Natural killer cell (primary cell): ENCODE measurements at places on chromosomes 6 and 20. TPM values are rescaled to one million over a fixed set of nuclear protein-coding genes. Genes with fewer than 3 reads are reported as not detected.

DNA sequence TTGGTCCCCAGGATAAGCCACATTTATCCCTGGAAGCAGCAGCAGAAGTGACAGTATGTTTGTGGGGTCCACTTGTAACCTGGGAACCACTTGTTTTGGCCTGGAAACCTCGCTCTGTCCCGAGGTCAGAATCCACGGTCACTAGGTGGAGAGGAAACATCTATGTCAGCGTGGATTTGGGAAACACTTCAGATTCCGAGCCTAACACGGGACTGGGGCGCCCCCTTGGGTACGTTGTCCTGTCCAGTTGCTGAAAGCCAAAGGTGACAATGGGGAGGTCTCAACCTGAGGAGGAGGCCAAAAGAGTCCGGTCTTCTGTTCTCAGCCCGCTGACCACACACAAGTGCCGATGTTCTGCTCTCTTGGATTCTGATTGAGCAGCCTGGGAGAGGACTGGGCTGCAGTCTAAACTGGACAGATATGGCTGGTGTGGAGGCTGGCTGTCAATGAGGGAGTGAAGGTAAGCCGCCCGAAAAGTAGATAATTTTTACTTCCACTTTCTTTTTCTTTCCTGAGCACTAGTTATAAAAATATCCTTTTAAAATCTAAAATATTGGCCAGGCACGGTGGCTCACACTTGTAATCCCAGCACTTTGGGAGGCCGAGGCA is 4.9 kb upstream of the ZFP57 start:
- no peaks in the 10 kb centered on the region for H3K27me3 ChIP-seq
- H3K36me3 ChIP-seq: no peaks in the 10 kb centered on the region
- no peak overlapping the region for H3K27ac ChIP-seq
- H3K4me3 ChIP-seq: no peak overlapping the region

RRP36 gene
- 33.1 TPM for total RNA-seq

- no peaks in the 10 kb centered on the region for H3K36me3 ChIP-seq
- no peak for DNase-seq
- H3K4me1 ChIP-seq: no peaks in the 10 kb centered on the region
- peak overlapping the region; percentile 54 for H3K27ac ChIP-seq
- no peak overlapping the region for H3K4me3 ChIP-seq
- H3K27me3 ChIP-seq: no peaks in the 10 kb centered on the region
Observed at GRCh38 chr6:32608362-32608761, 18.7 kb upstream of the HLA-DRB1 start.

DNA sequence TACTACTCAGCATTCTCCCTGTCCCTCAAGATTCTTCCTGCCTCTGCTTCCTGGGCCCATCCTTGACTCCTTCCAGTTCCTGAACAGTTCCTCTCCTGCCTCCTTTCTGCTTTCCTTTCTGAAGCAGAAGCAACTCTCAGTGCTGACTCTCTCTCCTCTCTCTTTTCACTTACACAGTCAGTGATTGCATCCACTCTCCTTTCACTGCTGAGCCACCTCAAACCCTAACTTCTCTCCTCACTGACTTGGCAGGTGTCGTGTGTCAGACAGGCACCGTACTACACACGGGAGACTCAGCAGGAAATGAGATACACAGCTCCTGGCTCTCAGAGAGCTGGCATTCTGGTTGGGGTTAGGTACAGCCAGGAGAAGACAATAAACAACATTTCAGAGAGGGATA is 5.6 kb downstream of the ABHD16A start:
- no peak overlapping the region for H3K4me3 ChIP-seq
- H3K27ac ChIP-seq: no peak overlapping the region
- H3K36me3 ChIP-seq: peaks cover 51% of the 10 kb centered on the region
- H3K27me3 ChIP-seq: no peaks in the 10 kb centered on the region
- no peak for DNase-seq
- peaks cover 19% of the 10 kb centered on the region for H3K4me1 ChIP-seq

DNA sequence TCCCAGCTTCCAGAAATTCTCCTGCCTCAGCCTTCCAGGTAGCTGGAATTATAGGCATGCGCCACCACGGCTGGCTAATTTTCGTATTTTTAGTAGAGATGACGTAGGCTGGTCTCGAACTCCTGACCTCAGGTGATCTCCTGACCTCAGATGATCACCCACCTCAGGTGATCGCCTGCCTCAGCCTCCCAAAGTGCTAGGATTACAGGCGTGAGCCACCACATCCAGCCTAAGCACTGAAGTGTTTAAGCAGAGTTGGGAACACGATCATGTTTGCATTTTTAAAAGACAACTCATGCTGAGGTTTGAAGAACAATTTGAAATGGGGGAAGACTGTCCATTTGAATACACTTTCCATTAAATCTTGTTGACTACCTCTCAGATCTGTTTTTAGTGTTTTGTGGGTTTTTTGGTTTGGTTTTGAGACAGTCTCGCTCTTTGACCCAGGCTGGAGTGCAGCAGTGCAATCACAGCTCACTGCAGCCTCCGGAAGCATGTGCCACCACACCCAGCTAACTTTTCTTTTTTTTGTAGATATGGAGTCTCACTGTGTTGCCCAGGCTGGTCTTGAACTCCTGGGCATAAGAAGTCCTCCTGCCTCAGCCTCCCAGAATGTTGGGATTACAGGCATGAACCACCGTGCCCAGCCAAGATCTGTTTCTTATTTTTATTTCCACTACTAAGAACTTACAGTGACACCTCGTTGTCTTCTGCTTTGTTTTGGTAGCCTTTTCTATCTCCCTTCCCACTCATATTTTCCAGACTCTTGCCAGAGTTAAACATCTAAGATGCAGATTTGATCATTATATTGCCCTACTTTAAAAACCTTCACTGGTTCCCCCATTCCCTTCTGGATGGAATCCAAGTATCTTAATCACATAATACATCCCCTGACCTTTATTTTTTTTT is 5.5 kb downstream of the CASP8AP2 start:
- H3K36me3 ChIP-seq: peaks cover 2% of the 10 kb centered on the region
- peak; percentile 66 for DNase-seq
- H3K27ac ChIP-seq: peak overlapping the region; percentile 63
- H3K4me1 ChIP-seq: peaks cover 36% of the 10 kb centered on the region
- no peak overlapping the region for H3K4me3 ChIP-seq
- H3K27me3 ChIP-seq: no peaks in the 10 kb centered on the region

PAK5 gene
- total RNA-seq: not detected

PTCHD4 gene
- total RNA-seq: not detected

DNA sequence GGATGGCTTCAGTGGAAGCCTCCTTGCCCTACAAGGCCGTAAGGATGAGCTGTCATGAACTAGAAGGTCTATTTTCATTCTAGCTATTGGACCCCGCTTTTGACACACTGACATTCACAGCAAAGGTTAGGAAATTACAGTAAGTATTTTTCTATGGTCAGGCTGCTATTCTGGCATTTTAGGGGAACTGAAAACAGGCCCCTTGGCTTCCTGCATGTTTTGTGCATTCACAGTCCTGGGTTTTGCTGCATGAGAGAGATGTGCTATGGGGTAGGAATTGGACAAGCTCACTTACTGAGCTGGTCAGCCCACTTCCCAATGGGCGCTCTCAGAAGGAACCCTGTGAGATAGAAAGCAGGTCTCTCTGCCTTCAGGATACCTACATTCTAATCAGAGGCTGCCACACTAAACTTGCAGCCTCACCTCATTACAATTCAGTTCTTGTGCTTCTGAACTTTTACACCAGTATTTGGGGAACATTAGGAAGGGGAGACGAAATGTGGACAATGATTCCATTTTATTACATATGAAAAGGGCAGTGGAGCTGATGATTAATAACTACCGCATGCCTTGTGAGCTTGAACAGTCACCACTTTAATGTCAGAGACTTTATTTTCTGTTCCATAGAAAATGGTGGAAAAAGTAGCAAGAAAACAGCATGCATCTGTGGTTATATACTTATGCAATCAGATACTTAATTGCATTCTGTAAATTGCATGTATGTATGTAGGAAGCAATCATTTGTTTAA is 86.6 kb upstream of the TAB2 start:
- H3K36me3 ChIP-seq: no peaks in the 10 kb centered on the region
- no peak overlapping the region for H3K27ac ChIP-seq
- H3K4me1 ChIP-seq: peaks cover 23% of the 10 kb centered on the region

VWA7 gene
- total RNA-seq: 2.4 TPM

DNA sequence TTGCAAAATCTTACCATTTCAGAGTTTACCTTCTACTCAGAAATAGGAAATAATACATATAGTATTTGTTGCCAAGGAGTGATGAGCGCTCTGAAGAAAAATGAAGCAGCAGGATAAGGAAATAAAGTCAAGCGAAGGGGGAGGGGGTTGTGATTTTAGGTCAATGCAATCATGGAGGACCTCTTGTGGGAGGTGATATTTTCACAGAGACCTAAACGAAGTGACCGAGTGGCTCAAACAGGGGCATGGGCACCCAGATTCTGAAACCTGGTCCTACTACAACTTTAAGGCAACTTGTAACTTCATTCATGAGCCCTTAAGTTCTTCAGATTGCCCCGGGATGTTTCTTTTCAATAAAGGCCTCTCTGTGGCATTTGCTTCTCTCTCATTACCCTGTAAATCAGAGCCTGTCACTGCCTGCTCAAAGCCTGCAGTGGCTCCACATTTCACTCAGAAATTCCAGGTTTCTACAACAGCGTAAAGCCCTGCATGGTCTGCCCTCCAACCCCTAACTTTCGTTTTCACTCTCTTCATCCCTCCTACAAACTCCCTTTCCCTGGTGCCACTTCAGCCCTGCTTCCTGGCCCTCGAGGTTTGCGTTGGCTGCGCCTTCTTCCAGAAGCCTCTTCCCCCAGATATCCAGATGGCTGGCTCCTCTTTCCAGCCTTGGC is 162.7 kb downstream of the TBC1D7 start:
- no peak for DNase-seq
- H3K4me3 ChIP-seq: no peak overlapping the region
- no peaks in the 10 kb centered on the region for H3K27me3 ChIP-seq
- H3K36me3 ChIP-seq: no peaks in the 10 kb centered on the region

- peaks cover 3% of the 10 kb centered on the region for H3K36me3 ChIP-seq
- no peak overlapping the region for H3K4me3 ChIP-seq
- DNase-seq: no peak
Observed at GRCh38 chr6:20998748-20999448, 464.6 kb downstream of the CDKAL1 start.

DNA sequence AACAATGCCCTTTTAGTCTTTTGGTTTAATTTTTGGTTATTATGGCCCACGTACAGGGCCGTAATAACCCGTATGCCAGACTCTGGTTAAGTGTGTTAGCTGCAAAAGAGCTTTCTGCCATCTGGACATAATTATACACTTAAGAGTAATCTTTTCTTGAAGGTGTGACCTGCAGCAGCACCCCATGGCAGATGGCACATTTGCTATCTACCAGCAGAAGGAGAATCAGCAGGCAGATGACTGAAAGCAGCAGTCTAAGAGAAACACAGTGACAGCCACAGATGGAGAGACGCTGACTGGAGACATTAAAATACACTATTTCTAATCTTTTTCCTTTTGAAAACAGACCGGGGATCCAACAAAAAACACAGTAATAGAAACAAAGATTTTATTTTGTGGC is 18.7 kb downstream of the ASF1A start:
- DNase-seq: no peak
- no peak overlapping the region for H3K4me3 ChIP-seq
- H3K4me1 ChIP-seq: no peaks in the 10 kb centered on the region
- no peak overlapping the region for H3K27ac ChIP-seq
- H3K36me3 ChIP-seq: peaks cover 82% of the 10 kb centered on the region
- H3K27me3 ChIP-seq: no peaks in the 10 kb centered on the region

DNA sequence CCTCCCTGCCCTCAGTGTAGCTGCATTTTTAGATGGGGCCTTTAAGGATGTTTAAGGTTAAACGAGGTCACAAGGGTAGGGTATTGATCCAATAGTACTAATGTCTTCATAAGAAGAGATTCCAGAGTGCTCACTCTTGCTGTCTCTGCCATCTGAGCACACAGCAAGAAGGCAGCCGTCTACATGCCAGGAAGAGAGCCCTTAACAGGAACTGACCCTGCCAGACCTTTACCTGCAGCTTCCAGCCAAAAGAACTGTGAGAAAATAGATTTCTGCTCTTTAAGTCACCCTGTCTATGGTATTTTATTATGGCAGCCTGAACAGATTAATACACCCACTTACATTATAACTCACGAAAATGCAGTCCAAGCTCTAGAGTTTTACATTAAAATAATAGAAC is 685.3 kb upstream of the MARCKS start:
- no peaks in the 10 kb centered on the region for H3K27me3 ChIP-seq
- no peaks in the 10 kb centered on the region for H3K4me1 ChIP-seq
- no peak overlapping the region for H3K27ac ChIP-seq
- H3K4me3 ChIP-seq: no peak overlapping the region
- no peaks in the 10 kb centered on the region for H3K36me3 ChIP-seq

MAS1L gene
- total RNA-seq: not detected

- H3K4me3 ChIP-seq: no peak overlapping the region
- no peak for DNase-seq
- H3K27me3 ChIP-seq: peaks cover 21% of the 10 kb centered on the region
- no peak overlapping the region for H3K27ac ChIP-seq
Observed at GRCh38 chr6:112308476-112308875, 38.7 kb upstream of the RFPL4B start.

DNA sequence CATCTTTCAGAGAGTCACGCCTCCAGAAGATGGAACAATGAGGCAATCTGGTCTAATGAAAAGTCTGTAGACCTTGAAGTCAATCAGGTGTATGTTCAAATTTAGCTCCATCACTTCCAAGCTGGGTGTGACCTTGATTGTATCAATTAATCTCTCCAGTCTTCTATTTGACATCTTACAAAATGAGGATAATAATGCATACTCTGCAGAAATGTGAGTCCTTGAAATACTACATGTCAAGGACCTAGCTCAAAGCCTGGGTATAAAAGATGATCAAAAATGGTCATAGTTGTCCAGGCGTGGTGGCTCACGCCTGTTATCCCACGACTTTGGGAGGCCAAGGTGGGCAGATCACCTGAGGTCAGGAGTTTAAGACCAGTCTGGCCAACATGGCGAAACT is 29.8 kb downstream of the CGA start:
- DNase-seq: no peak
- H3K27ac ChIP-seq: no peak overlapping the region
- no peaks in the 10 kb centered on the region for H3K27me3 ChIP-seq
- H3K4me3 ChIP-seq: no peak overlapping the region
- H3K36me3 ChIP-seq: no peaks in the 10 kb centered on the region
- no peaks in the 10 kb centered on the region for H3K4me1 ChIP-seq

- H3K4me1 ChIP-seq: peaks cover 45% of the 10 kb centered on the region
- no peaks in the 10 kb centered on the region for H3K36me3 ChIP-seq
- no peak overlapping the region for H3K4me3 ChIP-seq
- no peaks in the 10 kb centered on the region for H3K27me3 ChIP-seq
- peak overlapping the region; percentile 98 for H3K27ac ChIP-seq
Observed at GRCh38 chr6:119314885-119315272, 34.7 kb downstream of the MAN1A1 start.

E2F1 gene
- total RNA-seq: 5.6 TPM

- H3K4me3 ChIP-seq: no peak overlapping the region
- peak overlapping the region; percentile 75 for H3K27ac ChIP-seq
- no peak for DNase-seq
- H3K36me3 ChIP-seq: no peaks in the 10 kb centered on the region
Observed at GRCh38 chr6:31495580-31495979, 2.4 kb upstream of the MICB start.

DNA sequence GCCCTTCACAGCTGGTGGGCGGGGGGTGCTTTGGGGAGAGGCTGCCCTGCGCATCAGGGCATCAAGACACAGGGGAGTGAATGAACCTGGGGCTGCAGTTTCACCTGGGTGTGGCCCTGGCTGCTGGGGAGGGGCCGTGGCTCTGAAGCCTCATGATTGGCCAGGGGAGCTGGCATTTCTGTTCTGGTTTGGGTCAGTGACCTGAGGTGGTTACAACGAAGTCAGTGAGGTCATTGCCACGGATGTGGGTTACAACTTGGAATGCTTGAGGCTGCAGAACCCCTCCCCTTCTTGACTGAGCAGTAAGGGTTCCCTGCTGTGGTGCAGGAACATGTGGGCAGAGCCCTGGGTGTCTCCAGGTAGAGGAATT is 3.0 kb downstream of the TCEA2 start:
- no peak overlapping the region for H3K4me3 ChIP-seq
- H3K27ac ChIP-seq: peak overlapping the region; percentile 58
- H3K27me3 ChIP-seq: no peaks in the 10 kb centered on the region
- H3K4me1 ChIP-seq: peaks cover 79% of the 10 kb centered on the region

NRSN1 gene
- not detected for total RNA-seq

SRPK1 gene
- total RNA-seq: 38.6 TPM
